ENCODE measurements at places on chromosomes 13 and 19.

DNA sequence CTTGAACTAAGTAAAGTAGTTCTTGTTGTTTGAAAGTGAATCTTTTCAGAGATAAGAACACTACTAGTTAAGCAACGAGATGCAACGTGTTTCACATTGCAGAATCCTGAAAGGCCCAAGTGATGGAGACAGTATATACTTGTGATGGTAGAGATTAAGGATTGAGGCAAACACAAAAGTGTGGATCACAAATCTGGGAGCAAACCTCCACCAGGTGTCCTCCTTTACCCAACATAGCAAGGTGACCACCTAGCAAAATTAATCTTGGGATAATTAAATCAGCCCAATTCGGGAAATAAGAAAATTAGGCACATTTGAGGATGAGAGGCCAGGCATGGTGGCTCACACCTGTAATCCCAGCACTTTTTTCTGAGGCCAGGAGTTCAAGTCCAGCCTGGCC lies 563.9 kb downstream of the DACH1 start:
- no peak for DNase-seq

GRCh38 chr13:30618186-30618929 lies 638 bp downstream of the USPL1 start:
- no peak for DNase-seq

GRCh38 chr19:11092181-11092538 lies 2.9 kb downstream of the LDLR start:
- DNase-seq, result no peak

DNA sequence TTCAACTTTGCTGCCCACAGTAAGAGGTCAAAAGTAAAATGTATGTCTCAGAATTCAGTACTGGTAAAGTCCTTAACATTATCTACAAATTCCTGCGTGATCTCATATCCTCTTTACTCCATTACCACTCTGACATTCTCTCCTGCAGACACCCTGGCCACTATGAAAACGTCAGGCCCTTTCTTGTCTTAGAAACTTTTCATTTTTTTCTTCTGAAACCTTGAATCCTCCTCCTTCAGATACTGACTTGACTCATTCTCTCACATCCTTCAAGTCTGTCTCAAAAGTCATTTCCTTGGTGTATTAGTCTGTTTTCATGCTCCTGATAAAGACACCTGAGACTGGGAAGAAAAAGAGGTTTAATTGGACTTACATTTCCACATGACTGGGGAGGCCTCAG lies 262.3 kb downstream of the POU4F1 start:
- no peak for DNase-seq

- DNase-seq, result no peak
These were observed 9.1 kb upstream of the ZNF160 start for GRCh38 chr19:53112286-53112685.

DNA sequence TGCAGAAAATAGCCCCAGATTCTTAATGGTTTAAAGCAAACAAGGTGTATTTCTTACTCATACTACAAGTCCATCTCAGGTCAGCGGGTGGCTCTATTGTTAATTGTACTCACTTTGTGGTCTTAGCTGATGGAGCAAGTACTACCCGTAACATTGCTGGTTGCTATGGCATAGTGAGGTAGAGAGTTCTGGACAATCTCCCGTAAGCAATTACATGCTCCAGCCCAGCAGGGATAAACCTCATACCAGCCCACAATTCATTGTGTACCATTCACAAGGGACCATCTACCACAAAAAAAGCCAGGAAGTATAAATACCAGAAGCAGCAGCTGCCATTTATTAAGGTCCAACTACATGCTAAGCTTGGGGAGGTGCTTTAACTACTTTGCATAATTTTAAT lies 167.1 kb downstream of the PCDH9 start:
- DNase-seq, result no peak

DNA sequence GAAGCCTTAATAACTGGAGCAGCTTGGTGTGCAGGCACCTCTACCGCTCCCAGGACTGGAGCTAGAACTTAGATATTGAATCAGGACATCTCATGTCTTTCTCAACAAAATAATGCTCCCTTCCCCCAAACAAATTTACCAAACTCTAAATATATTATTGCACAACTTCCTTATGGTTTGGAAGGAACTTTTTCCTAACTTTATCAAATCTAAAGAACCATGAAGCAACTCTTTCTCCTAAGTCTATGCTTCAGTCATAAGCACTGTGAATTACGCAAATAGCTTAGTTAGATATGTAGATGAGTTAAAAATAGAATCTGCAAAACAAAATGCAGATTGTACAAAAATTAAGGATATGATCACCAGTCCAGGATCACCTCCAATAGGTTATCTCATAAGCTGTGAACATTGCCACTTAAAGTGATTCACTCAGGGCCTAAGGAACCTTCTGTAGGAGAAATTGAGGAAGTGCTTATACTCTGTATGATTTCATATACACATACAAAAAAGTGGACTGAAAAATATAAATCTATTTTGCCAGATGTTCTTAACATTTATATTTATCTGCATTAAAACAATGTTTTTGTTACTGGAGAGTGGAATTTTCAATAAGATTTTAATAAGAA lies 20.4 kb upstream of the MAB21L1 start:
- no peak for DNase-seq

DNA sequence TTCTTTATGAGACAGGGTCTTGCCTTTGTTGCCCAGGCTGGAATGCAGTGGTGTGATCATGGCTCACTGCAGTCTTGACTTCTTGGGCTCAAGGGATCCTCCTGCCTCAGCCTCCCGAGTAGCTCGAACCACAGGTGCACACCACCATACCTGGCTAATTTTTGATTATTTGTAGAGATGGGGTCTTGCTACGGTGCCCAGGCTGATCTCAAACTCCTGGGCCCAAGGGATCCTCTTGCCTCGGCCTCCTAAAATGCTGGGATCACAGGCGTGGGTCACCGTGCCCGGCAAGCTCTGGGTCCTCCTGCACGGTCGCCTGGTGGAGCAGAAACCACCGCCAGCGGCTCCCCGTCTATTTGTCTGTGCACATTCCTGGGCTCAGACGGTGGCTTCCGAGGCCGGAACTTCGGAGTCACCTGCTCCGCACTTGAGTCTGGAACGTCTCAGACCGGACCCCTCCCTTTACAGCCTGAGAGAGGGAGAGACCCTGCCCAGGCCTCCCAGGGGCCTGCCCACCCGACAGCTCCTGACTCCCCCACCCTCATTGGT lies 22.2 kb downstream of the EFNA2 start:
- DNase-seq, result no peak

- no peak for DNase-seq
These were observed 216.6 kb upstream of the SLC10A2 start for GRCh38 chr13:103282571-103283450.

DNA sequence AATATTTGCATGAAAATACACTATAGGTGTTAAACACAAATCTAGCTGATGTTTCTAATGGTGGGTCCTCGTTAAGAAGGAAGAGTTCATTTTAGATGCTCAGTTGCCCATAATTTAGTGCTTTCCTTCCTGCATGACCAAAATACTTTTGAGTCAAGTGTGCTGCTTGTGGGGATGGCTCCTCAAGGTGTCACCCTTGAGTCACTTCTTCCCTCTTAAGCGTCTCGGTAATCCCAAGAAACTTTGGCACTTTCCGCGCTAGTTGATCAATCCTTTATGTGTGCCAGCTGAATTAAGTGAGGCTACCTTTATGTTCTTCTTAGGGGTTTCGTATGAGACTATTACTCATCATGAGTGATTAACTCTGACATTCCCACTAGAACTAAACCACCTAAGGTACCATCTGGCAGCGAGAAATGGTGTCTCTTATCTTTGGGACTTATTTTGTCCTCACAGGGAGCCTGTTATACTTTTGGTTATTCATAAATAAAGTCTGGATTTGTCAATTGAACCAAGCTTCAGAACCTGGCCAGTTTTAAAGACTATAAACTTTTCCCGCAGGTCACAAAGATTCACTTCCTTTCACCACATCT lies 106.8 kb downstream of the NHLRC3 start:
- no peak for DNase-seq

- DNase-seq, result no peak
These were observed 344.6 kb upstream of the HTR2A start for GRCh38 chr13:47241446-47241845.

DNA sequence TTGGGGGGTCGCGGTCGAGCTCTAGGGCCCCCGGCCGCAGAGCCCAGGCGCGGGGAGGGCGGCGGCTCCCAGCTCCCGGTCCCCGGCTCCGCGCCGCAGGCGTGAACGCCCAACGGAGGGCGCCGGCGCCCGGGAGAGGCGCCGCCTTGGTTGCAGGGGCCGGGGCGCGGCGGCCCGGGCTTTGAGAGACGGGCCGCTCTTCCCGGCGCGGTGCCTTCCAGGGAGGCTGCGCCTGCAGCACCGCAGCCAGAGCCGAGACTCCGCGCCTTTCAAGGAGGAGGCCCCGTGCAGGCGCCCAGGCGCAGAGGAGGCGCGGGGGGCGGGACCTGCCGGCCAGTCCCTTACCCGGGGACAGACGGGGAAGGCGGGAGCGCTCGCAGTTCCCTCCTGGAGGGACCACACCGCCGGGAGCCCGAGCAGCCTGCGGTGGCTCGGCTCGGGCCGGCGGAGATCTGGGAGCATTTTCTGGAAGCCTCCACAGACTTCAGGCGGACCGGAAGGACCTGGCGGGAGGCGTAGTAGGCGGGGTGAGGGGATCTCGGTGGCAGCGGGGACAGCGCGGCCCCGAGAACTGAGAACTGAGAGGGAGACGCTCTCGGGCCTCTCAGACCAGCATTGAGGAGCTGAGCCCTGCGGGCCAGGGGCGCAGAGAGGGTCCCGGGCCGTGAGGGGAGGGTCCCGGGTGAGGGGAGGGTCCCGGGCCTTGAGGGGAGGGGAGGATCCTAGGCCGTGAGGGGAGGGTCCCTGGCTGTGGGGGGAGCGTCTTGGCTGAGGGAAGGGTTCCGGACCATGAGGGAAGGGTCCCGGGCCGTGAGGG lies 25.5 kb upstream of the MCF2L start:
- peak; percentile 9 for DNase-seq

DNA sequence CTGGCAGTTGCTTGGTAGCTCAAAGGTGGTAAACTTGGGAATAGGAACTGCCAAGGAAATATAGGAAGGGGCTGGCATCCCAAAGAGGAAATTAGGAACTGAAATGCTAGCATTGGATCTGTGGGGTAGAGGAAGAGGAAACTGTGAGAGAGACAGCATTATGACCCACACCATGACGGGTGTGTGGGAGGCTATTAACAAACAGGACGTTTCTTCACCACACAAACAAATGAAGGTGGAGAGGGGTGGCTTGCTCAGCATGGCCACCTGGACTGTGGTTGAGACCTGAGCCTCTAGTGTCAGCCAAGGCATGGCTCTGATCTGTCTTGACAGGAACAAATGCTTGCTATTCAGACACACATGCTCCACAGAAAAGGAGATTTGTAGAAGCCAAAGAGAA lies 178.2 kb downstream of the B3GLCT start:
- no peak for DNase-seq

- no peak for DNase-seq
These were observed 5.4 kb upstream of the PLPP2 start for GRCh38 chr19:296476-297225.

GRCh38 chr13:28585561-28585960 lies 73.4 kb upstream of the POMP start:
- no peak for DNase-seq

DNA sequence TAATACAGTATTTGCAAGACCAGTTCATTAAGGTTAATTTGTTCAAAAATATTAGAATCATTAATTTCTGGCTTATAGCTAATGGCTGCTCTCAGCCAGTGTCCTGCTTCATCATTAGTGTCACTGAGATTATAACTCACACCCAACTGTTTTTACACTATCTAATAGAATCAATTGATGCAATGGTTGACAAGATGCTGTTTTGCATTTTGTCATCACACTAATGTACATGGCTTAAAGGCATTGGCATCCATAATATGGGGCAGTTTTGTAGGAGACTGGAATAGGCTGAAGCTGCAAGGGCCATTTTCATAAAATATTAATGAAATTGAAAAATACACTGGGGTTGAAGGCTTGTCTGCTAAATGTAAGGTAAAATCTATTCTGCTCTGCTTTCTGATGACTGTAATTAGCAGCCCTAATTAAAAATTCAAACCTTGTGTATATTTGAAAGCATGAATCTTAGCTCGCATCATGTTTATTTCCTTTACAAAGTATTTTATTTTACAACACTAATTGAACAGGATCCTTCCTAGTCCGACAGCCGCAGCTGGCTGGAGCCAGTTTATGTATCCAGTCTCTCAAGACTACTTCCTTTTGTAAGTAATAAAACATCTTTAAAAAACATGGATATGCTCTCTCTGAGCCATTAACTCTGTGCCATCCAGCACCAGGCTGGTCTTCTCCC lies 296.7 kb downstream of the POU4F1 start:
- no peak for DNase-seq

DNA sequence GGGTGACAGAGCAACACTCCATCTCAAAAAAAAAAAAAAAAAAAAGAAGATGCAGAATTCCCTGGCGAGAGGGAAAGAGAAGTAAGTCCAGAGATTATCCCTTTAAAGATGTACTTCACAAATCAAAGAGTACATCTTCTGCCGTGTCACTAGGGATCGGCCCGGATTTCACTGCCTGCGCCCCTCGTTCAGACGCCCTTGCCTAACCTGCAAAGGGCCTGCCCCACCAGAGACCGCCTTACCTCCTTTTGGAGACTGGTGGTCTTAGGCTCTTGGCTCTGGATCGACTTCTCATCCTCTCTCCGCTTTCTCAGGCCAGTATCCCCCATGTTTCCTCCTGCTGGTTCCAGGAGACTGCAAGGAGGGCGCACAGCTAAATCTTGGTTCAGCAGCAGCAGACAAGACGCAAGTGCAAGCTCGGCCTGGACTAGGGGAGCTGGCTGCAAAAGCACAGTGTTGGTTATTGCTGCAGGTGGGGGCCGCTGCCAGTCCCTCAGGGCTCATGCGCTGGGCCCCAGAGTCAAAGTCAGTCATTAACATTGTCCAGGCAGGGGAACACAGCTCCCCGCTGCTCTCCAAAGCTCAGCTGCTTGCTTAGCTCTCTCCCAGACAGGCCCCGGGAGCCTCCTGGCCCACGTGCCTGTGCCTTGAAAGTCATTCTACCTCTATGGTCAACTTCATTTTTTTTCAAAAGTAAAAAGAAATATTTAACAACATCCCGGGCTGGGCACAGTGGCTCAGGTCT lies 1.2 kb downstream of the SLC7A9 start:
- no peak for DNase-seq

DNA sequence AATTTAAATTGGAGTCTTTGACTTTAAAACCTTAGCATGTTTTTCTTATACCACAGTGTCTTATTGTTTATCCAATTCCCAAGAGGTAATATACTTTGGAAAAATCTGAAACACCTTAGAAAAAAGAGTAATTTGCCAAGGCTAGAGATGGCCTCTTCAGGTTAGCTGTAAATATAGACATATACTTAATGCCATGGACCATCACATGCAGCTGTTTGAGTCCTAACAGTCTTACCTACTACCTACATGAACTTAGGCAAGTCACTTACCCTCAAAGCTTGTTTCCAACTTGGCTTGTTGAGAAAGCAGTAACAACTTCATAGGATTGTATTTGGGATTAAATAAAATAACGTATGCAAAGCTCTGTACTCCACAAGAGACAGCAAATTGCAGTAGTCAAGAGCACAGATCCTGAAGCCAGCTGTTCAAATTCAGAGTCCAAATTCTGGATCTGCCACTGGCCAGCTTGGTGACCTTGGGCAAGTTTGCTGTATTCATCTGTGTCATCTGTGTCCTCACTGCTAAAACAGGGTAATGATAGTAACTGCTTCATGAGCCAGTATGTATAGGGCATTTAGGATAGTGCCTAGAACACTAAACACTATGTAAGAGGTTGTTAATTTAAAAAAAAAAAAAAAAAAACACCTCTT lies 13.2 kb upstream of the SPART start:
- DNase-seq, result no peak

GRCh38 chr19:4396949-4397783 lies 3.2 kb downstream of the SH3GL1 start:
- DNase-seq, result no peak

- DNase-seq, result no peak
These were observed 37.4 kb downstream of the ZNF787 start for GRCh38 chr19:56083668-56084067.

Data from NCI-H1694 (cell line).